Esophagus squamous epithelium (tissue), 5 donors: ENCODE measurements at places on chromosomes 11 and 22. TPM values are rescaled to one million over a fixed set of nuclear protein-coding genes. Genes with fewer than 3 reads are reported as not detected.

NXPE4 gene
- total RNA-seq, result not detected

HTR3B gene
- total RNA-seq, result 0.19 TPM

SSTR3 gene
- not detected for total RNA-seq

ELMOD1 gene
- not detected for total RNA-seq

CARD18 gene
- not detected for total RNA-seq

AMOTL1 gene
- 57.7 TPM for total RNA-seq

GRCh38 chr11:67542169-67542568 lies 18.9 kb upstream of the CABP2 start:
- no peak for DNase-seq

- DNase-seq, result no peak
Observed at GRCh38 chr11:9855579-9856287, 191.9 kb downstream of the SWAP70 start.

DNA sequence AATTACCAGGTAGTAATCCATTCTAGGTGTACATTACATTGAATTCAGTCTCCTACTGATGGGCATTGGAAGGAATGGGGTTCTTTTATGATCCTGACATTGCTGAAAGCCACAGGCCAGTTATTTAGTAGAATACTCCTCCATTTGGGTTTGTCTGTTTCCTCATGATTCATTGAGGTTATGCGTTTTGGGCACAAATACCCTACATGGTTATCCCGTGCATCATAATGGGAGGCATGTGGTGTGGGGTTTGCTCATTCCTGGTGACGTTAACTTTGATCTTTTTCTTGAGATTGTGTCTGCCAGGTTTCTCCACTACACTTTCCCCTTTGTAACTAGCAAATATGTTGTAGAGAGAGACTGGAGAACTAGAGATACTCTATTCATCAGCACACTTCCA lies 5.5 kb downstream of the FOLR3 start:
- DNase-seq, result no peak

DNA sequence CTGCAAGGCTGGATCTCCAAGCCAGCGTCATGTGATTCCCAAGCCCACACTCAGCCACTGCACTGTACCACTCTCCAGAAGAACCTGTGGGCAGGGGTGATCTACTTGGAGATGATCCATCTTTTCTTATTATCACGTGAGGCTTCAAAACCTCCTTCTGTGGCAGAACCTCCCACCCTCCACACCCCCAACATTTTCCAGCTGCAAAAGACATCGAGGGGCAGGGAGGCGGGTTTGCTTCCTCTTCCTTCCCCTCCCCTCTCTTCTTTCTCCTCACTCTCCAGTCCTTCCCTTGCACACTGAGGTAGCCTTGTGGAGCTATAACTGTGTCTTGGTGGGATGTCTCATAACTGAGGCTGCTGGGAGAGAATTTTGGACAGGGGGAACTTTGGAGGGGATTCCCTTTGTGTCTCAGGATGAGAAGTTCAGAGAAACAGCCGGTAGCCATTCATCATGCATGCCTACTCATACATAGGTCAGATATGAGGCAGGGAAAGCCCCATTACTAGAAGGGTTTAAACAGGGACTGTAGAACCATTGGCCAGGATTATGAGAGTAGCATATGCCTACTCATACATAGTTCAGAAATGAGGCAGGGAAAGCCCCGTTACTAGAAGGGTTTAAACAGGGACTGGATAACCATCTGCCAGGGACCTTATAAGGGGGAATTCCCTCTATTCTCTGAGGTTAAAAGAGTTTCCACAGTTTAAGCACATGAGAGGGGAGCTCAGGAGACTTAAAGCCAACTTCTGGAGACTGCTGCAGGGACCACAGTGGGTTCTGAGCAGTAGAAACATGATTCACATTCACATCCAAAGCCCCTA lies 420.7 kb upstream of the CADM1 start:
- DNase-seq, result no peak

DNA sequence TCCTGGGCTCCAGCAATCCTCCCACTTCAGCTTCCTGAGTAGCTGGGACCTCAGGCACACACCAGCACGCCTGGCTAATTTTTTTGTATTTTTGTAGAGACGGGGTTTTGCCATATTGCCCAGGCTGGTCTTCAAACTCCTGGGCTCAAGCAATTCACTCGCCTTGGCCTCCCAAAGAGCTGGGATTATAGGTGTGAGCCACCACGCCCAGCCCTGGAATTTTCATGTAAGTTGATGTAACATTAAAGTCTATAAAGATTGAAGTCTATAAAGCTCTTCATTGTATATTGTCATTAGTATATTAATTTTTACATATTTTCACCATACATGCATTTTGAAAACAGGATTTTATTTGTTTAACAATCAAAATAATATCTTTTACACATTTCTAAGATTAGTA lies 12.5 kb upstream of the DDX17 start:
- no peak for DNase-seq

DNA sequence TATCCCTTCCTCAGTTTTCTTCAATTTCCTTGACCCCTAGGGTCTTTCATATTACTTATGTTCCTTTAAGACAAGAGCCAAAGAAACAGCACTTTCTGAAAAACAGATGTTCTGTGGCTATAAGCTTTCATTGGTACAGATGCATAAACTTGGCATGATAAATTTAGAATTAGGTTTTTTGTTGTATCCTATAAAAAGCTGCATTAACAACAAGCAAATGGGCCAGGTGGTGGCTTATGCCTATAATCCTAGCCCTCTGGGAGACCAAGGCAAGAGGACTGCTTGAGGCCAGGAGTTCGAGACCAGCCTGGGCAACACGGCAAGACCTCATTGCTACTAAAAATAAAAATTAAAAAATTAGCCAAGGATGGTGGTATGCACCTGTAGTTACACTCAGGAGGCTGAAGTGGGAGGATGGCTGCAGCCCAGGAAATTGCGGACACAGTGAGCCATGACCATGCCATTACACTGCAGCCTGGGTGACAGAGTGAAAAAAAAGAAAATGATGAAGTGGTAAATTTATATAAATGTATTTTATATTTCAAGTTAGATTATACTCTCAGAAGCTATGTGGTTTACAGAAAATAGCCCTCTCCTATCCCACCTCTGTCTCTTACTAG lies 18.3 kb downstream of the KMT5B start:
- DNase-seq, result no peak

- DNase-seq, result no peak
Observed at GRCh38 chr11:22566293-22566692, 59.3 kb downstream of the FANCF start.
